ENCODE measurements at places on chromosomes 2 and 18. TPM values are rescaled to one million over a fixed set of nuclear protein-coding genes. Genes with fewer than 3 reads are reported as not detected.

Gene CFAP65
- 0.20 TPM for total RNA-seq

Gene UCN
- 0.59 TPM for total RNA-seq

Gene SERPINB10
- 0.20 TPM for total RNA-seq

Gene ARHGEF4
- total RNA-seq: 0.98 TPM

Gene MC5R
- total RNA-seq: not detected

Gene POMC
- 0.73 TPM for total RNA-seq

Gene PSMA8
- not detected for total RNA-seq

Gene C2orf66
- total RNA-seq: under 0.01 TPM

Gene DCC
- not detected for total RNA-seq

Gene CCDC85A
- 0.73 TPM for total RNA-seq

Gene TSPYL6
- not detected for total RNA-seq

Gene DGUOK
- 54.7 TPM for total RNA-seq

Gene ERFE
- total RNA-seq: 7.0 TPM

Gene NOSTRIN
- 0.20 TPM for total RNA-seq

Gene DOCK10
- 53.2 TPM for total RNA-seq

Data from subcutaneous preadipocyte (primary cell).